Activated CD8-positive, alpha-beta memory T cell treated with anti-CD3 and anti-CD28 coated beads, Interleukin-2, amount 10 ng/mL, durations not matched to agents 7 days and 5 days (primary cell): ENCODE measurements at places on chromosomes 7 and 10. TPM values are rescaled to one million over a fixed set of nuclear protein-coding genes. Genes with fewer than 3 reads are reported as not detected.

Gene BCAP29
- 42.7 TPM for total RNA-seq

Gene TAC1
- not detected for total RNA-seq

Gene HOXA5
- total RNA-seq = not detected

Gene FAM221A
- total RNA-seq = 6.1 TPM

Gene CPA5
- 3.4 TPM for total RNA-seq

Gene RNF148
- total RNA-seq = not detected

Gene GSAP
- total RNA-seq = 4.0 TPM

Gene FBXL13
- 0.18 TPM for total RNA-seq

Gene CCL24
- not detected for total RNA-seq

Gene IL2RA
- total RNA-seq = 832 TPM

Gene SPRN
- not detected for total RNA-seq

Gene GDF2
- total RNA-seq = not detected

Gene RET
- 0.38 TPM for total RNA-seq

Gene FZD8
- total RNA-seq = 0.35 TPM

Gene GPER1
- total RNA-seq = not detected

Gene BRI3
- 43.5 TPM for total RNA-seq
